ENCODE measurements at places on chromosomes 7 and 10. TPM values are rescaled to one million over a fixed set of nuclear protein-coding genes. Genes with fewer than 3 reads are reported as not detected.
A peak's percentile ranks its signal among the peaks of the same experiment; 100 is the strongest.

- no peak for DNase-seq
Measured at GRCh38 chr10:60185421-60185820, 204.3 kb downstream of the ANK3 start.

- DNase-seq, result peak; percentile 72
Measured at GRCh38 chr7:13990319-13990983, 985 bp upstream of the ETV1 start.

GRCh38 chr10:30422981-30423654 is 10.9 kb upstream of the MAP3K8 start:
- no peak for DNase-seq

- no peak for DNase-seq
Measured at GRCh38 chr10:81027706-81028105, 490.0 kb downstream of the SH2D4B start.

Gene PIK3AP1
- 4.9 TPM for polyA plus RNA-seq

Gene ANKRD61
- 3.8 TPM for polyA plus RNA-seq

Gene LRGUK
- polyA plus RNA-seq, result 3.7 TPM

Gene HELLS
- 50.6 TPM for polyA plus RNA-seq

Gene SPDYE2B
- polyA plus RNA-seq, result 3.6 TPM
